Esophagus mucosa (tissue), 1 donor: ENCODE measurements at places on chromosomes 12 and 14.

- no peak for ATAC-seq
These were observed 2.8 kb downstream of the TGM1 start for GRCh38 chr14:24260026-24260779.

GRCh38 chr12:121003650-121004049, 12.6 kb downstream of the C12orf43 start:
- ATAC-seq, result no peak

GRCh38 chr14:35193161-35193560, 70.8 kb downstream of the PRORP start:
- ATAC-seq, result no peak

DNA sequence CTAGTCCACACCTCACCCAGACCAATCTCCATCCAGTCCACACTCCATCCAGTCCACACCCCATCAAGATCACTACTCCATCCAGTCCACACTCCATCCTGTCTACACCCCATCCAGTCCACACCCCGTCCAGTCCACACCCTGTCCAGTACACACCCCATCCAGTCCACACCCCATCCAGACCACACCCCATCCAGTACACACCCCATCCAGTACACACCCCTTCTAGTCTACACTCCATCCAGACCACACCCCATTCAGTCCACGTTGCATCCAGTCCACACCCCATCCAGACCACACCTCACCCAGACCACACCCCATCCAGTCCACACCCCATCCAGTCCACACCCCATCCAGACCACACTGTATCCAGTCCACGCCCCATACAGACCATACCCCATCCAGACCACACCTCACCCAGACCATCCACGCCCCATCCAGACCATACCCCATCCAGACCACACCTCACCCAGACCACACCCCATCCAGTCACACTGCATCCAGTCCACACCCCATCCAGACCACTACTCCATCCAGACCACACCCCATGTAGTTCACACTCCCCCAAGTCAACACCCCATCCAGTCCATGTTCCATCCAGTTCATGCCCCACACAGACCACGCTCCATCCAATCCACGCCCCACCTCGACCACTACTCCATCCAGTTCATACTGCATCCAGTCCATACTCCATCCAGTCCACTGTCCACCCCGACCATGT, 116.6 kb upstream of the RTL1 start:
- ATAC-seq, result peak; percentile 26

- ATAC-seq, result no peak
These were observed 206.1 kb downstream of the PCNX1 start for GRCh38 chr14:71113376-71113775.

DNA sequence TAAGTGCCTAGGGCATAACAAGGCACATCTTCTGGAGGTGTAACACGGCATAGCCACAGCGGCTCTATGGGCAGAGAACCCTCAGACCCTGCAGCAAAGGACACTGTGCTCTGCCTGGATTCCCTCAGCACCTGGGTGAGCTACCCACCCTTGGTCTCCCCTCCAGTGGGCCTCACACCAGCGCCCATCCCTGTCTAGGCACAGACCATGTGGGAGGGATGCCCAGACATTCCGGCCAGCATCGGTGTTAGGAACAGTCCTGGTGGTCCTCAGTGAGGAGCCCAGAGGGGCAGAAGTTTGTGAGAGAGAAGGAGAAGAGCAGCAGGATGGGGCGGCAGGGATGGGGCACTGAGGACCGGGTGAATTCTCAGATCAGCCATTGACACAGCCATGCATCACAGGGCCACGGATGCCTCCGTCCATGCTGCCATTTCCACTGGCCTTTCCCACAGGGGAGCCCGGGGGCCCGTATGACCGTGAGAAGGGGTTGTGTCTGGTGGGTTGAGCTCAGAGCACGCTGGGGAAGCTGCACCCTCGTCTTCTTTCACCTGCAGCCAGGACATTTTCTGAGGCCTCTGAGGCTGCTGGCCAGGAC, 282.7 kb upstream of the SFSWAP start:
- no peak for ATAC-seq
